Stimulated activated CD4-positive, alpha-beta T cell treated with anti-CD3 and anti-CD28 coated beads, Interleukin-4, amount 100 ng/mL, for 1 hour (primary cell): ENCODE measurements at places on chromosomes 1 and 21.
A peak's percentile ranks its signal among the peaks of the same experiment; 100 is the strongest.

DNA sequence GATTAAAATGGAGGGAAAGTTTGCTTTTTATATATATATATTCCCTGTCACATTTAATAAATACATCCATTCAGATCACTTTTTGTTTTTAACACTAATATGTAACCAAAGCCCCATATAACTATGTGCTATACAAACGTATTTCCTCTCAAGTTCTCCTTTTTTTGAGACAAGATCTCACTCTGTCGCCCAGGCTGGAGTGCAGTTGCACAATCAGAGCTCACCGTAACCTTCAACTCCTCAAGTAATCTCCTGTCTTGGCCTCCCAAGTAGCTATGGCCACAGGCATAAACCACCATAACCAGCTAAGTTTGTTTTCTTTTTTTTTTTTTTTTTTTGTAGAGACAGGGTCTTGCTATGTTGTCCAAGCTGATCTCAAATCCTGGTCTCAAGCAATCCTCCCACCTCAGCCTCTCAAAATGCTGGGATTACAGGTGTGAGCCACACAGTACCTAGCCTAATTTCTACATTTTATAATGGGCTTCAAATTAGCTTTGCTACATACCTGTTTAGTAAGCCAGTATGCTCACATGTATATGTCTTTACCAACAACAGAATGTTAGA lies 120.0 kb downstream of the TGFBR3 start:
- no peak for DNase-seq

- DNase-seq = no peak
Observed at GRCh38 chr1:17831597-17831996, 76.5 kb downstream of the ACTL8 start.

GRCh38 chr1:39996396-39997004 lies 41.6 kb downstream of the MFSD2A start:
- DNase-seq = no peak

GRCh38 chr1:225458222-225458631 lies 30.4 kb upstream of the LBR start:
- no peak for DNase-seq

DNA sequence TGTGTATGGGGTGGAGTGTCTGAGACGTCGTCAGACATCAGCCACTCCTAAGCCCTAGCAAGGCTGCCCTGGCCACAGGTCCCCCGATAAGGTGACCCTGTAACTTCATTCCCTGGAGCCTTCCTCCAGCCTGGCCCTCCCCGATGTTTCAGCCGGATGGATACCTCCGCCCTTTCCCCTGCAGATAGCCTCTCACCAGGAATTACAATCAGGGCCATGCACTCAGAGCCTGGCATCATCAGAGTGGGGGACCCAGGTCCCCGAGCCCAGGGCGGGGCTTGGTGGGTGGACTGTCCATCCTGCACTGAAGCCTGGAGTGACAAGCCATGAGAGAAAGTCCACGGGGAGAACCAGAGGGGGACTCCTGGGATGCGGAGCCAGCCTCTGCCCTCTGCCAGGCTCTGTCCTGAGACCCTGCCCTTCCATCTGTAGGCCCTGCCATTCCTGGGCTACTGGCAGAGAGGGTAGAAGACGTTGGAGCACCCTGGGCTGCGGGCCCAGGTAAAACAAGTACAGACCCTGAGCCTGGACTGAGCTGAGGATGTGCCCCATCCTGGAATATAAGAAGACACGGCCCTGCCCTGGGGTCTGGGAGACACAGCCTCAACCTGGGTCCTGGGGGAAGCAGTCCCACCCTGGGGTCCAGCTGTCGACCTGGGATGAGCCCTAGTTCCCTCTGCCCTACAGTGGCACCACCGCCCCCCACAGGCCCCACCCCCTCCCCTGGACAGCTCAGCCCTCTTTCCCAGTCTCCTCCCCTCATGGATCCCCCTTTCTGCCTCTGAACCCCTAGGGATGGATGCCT lies 16.8 kb upstream of the ARF1 start:
- no peak for DNase-seq

GRCh38 chr1:23995431-23995837 lies 15.3 kb upstream of the SRSF10 start:
- no peak for DNase-seq

DNA sequence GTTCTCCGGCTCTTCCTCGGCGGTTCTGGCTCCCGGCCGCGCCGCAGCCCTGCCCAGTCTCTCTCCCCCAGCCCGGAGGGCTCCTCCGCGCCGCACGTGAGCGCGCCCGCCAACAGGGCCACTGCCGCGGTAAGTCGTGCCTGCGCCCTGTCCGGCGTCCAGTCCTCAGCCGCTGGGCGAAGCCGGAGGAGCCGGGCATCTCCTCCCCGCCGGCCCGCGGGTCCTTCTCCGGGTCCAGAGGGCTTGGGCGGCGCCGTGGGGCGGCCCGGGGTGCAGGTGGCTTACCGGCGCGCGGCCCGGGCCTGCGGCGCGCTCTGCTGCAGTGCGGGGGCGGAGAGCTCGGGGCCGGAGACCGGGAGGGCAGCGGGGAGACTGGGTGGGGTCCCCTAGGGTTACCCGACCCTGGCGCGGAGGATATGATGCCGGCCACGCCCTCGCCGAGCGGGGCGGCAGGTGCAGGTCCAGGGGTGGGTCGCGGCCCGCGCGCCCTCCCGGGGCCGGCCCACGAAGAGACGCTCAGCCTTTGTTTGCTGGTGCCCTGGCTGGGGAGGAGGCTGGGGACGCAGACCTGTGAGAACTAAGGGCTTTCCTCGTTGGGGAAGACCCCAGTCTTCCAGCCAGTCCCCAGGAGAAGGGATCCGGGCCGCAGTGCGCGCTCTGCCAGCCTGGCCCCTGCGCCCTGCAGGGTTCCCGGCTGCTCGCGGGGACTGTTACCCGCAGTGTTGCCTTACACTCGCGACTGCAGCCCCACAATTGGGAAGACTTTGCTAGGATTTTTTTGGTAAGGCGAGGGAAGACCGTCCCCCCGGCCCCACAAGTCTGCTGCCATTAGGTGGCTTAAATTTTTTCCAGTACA lies at the start of gene DOP1B:
TSS of gene DOP1B (plus strand) at position 10 of the 856 bp plus-strand sequence. CDS start 7,910 bp downstream, outside the sequence.
- DNase-seq = peak; percentile 39

DNA sequence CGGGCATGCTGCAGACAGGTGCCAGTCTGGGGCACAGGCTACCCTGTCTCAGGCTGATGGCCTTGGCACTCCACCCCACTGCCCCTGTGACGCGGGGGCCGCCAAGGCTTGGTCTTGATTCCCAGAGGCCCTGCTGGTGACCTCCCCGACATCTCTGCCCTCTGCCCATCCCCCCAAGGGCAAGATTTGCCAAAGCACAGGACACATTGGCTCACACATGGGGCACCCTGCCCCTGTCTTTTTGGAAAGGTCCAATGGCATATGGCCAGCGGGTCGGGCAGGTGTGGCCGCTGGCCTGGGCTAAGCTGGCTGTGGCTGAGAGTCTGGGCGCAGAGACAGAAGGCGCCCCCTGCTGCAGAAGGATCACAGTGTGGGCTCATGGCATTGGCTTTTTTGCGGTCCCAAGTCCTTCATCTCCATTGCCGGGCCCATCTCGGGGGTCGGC lies 4.6 kb downstream of the MIB2 start:
- no peak for DNase-seq

DNA sequence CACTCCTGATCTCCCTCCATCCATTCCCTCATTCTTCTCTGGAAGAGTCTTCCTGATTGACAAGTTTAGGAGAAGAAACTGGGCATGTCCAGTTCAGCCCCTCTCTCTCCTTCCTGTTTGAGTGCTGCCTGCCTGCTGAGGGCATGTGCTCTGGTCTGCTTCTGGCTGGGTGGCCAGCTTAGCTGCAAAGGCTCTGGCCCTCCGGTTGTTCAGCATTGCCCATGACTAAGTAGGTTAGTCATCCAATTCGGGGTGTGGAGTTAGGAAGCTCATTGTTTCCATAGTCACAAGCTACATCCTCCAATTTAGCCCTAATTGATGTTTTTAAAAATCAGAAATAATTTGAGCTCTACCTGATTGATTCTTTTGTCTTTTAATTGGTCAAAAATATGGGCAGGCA lies 25.6 kb upstream of the PLA2G2E start:
- DNase-seq = no peak

DNA sequence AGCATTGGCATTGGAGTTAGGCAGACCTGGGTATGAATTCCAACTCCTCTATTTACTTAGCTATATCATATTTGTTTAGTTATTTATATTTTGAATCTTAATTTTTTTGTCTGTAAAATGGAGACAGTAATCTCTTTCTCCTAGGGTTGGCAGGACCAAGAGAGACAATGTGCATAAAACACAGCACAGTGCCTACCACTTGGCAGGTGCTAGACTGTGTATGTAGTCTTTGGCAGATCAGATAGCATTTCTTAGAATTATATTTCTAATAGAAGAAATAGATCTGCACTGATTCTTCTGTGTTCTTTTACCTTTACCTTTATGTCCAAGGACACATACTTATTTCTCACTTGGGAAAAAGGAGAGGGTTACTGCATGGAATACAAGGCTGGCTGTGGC lies 177.2 kb downstream of the GIPC2 start:
- no peak for DNase-seq

GRCh38 chr21:14982336-14982735 lies 82.5 kb downstream of the NRIP1 start:
- DNase-seq = no peak

DNA sequence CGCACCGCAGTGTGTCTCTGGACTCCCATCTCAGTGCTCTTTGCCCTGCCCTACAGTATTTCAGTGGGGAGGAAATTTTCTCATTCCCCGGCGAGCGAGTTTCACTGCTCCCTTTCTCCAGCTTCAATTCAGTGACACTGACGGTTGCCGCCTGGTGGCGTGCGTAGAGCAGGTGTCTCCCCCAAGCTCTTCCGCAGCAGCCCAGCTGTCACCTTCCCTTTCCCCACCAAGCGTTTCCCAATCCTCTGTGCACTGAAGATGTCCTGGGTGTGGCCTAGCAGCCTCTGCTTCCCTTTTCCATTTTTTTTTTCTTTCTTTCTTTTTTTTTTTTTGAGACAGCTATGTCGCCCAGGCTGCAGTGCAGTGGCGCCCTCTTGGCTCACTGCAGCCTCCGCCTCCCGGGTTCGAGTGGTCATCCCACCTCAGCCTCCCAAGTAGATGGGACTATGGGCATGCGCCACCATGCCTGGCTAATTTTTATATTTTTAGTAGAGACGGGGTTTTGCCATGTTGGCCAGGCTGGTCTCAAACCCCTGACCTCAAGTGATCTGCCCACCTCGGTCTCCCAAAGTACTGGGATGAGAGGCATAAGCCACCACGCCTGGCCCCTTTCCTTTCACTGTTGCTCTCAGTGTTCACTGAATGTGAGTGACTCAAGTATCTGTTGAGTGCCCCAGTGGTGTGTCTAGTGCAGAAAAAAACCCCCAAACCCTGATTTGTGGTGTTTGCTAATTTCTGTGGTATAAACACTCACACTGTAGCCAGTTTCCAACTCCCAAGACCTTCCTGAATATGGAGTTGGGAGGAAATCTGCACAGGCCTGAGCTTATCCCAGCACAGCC lies 30.1 kb downstream of the TNFRSF1B start:
- DNase-seq = no peak

DNA sequence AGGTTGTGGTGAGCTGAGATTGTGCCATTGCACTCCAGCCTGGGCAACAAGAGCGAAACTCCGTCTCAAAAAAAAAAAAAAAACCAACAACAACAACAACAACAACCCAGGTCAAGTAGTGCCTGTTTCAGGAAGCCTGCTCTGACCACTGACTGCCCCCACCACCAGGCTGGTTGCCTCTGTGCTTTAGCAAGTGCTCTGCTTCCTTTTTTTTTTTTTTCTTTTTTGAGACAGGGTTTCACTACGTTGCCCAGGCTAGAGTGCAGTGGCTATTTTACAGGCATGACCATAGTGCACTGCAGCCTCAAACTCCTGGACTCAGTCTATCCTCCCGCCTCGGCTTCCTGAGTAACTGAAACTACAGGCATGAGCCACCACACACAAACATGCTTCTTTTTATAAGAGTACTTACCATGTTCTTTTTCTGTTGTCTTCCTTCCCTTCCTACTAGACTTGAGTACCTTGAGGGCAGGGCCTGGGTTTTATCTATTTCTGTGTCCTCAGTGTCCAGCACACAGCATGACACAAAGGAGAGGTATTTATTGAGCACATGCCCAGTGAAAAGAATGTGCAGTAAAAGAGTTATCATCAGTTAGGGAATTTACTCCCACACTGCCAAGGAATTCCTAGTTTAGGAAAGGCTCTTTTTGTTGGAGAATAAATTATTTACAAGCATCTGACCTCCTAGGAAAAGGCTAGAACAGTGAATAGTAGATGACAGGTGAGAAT lies 9.9 kb upstream of the COA7 start:
- DNase-seq = no peak

DNA sequence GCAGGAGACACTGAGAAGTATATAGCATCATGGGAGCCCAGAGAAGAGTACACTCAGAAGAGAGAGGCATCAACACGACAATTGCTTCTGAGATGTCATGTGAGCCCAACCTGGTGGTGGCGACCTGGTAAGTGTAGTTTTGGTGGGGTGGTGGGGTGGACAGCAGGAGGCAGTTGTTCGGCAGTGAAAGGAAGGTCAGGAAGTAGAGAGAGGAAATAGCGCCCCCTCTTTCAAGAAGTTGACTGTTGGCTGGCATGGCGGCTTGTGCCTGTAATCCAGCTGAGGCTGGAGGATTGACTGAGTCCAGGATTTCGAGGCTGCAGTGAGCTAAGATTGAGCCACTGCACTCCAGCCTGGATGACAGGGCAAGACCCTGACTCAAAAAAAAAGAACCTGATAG lies 12.6 kb downstream of the RSPO1 start:
- no peak for DNase-seq

DNA sequence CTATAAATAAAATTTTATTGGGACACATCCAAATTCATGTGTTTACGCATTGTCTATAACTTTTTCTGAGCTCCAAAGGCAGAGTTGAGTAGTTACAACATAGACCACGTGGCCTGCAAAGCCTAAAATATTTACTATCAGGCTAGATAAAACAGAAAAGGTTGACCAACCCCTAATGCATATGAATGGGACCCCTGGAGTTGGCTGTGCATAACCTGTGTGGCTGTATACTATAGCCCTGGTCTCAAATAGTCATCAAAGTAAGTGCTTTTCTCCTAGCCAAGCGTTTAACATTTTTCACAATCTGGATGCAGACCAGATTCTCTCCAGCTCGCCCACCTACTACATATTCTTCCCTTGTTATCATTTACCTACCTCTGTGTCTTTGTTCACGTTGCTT lies 60.4 kb downstream of the CYYR1 start:
- no peak for DNase-seq

DNA sequence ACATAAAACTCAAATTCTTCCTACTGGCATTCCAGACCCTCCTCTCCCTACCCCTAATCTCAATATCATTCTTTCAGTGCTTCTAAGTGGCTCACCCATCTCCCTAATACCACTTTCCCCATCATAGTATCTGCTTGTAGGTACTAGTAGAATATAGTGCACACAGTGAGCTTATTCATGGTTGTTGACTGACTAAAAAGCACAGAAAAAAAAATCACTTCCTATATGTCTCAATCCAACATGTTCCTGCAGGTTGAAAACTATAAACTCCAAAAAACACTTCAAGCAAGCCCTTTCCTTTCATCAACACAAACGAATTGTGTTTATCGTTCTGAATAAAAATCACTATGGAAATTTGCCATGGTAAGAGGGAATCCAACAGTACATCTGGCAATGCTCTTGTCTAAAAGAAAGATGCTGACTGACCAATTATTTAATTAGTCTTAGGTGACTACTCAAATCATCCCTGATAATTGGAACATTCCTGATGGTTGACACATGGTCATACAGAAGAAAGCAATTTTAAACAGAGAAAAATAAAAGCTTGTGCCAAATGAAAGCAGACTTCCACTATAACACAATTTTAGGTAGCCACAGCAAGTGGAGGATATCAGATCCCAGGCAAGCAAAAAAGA lies 87.1 kb downstream of the NDUFS5 start:
- DNase-seq = no peak
